ENCODE measurements at places on chromosomes 13 and 19. TPM values are rescaled to one million over a fixed set of nuclear protein-coding genes. Genes with fewer than 3 reads are reported as not detected.

Gene CPT1C
- total RNA-seq: 4.8 TPM

Gene SHISA7
- total RNA-seq: not detected

Gene CYP2S1
- 0.62 TPM for total RNA-seq

Gene ZNF132
- total RNA-seq: 9.1 TPM

Gene TLE2
- total RNA-seq: 1.1 TPM

Gene KRTDAP
- total RNA-seq: not detected

Gene ZNF91
- total RNA-seq: 34.2 TPM

Gene ZGLP1
- 0.33 TPM for total RNA-seq

Gene CCDC8
- total RNA-seq: 4.6 TPM

Gene SULT2A1
- total RNA-seq: not detected

Gene ZNF266
- 9.3 TPM for total RNA-seq

Gene MUC16
- total RNA-seq: not detected

Gene FAM216B
- total RNA-seq: not detected

Gene BRSK1
- 3.1 TPM for total RNA-seq

Gene SUGP1
- 25.8 TPM for total RNA-seq

Gene ZNF329
- 8.3 TPM for total RNA-seq

Gene SYDE1
- total RNA-seq: 38.4 TPM

Gene ZFR2
- not detected for total RNA-seq

Gene GZMM
- total RNA-seq: not detected

Gene FPR3
- total RNA-seq: not detected

Gene OVOL3
- total RNA-seq: not detected

Gene CEACAM5
- not detected for total RNA-seq

Gene SIGLEC12
- not detected for total RNA-seq

Gene WDR87
- not detected for total RNA-seq

Gene KLK15
- total RNA-seq: not detected

Gene CALR3
- not detected for total RNA-seq

Gene GPC6
- under 0.01 TPM for total RNA-seq

Gene BORCS8
- total RNA-seq: 20.0 TPM

Gene MEIS3
- total RNA-seq: 29.3 TPM

Gene TBXA2R
- not detected for total RNA-seq

Gene FUT1
- total RNA-seq: 1.7 TPM

Gene CLEC17A
- not detected for total RNA-seq
